ENCODE measurements at places on chromosomes 16 and 17.

- DNase-seq: no peak
Measured at GRCh38 chr17:27996202-27997043, 46.1 kb upstream of the NLK start.

GRCh38 chr17:1481736-1482135 lies 10.8 kb downstream of the MYO1C start:
- DNase-seq: no peak

DNA sequence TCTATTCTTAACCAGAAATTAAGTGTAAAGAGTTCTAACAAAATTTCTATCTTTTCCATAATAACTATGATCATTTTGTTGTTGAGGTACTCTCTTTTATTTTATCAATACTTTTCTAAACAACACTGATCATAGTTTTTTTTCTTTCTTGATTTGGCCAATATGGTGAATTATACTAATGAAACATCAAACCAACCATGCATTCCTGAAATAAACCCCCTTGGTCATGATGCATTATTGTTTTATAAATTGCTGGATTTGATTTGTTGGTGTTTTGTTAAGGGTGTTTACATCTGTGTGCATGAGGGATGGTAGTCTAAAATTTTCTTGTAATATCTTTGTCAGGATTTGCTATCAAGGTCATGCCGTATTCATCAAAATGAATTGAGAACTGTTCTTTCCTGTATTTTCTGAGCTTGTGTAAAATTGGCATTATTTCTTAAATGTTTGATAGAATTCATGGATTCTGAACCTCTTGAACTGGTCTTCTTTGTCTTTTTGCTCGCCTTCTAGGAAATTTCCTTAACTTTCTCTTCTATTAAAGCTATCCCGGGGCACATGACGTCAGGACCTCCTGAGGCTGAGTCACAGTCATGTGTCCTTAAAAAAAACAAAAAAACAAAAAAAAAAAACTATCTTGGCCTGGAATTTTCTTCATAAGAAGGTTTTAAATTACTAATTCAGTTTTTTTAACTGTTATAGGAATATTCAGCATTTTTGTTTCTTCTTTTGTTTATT lies 3.9 kb upstream of the TRIM25 start:
- DNase-seq: no peak

DNA sequence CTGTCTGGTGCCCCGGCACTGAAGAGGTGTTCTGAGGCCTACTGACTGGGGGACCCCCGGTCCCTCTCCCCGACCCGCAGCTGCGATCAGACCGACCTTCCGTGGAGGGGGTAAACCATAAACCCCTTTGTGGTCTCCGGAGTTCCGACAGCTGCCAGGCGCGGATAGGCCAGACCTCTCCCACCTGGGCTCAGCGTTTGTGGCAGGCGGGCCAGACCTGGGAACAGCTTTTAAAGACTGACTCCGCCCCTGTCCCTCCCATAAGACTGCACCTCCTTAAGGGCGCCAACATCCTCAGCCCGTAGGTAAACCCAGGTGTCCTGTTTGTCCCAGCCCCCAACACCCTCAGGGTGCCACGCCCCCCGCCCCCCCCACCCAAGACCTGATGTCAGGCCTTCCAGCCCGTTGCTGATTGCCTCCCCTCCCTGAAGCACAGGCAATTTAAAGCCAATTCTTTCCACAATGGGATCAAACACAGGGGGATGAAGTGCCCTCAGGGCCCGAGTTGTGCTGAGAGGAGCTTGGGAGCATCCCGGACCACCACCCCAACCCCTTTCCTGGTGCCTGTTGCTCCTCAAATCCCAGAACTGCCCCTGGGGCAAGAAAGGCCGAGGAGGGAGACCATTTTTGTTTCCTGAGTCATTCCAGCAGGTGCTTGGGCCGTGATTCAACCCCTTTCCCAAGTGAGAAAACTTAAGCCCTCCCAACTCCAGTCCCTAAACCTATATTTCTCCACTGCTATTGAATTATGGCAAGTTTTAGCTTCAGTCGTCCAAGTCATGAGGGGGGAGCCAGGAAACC lies at the start of gene SOX15:
Gene SOX15, minus strand, starts transcription at position 204 of the 801 bp plus-strand sequence. CDS start 418 bp downstream, outside the sequence.
- no peak for DNase-seq

- no peak for DNase-seq
Measured at GRCh38 chr16:85570213-85570734, 42.8 kb upstream of the GSE1 start.

- DNase-seq: no peak
Measured at GRCh38 chr17:57315061-57316015, 59.0 kb downstream of the MSI2 start.
